ENCODE measurements at places on chromosomes 1 and 21.

- DNase-seq, result no peak
These were observed 131.9 kb downstream of the CRB1 start for GRCh38 chr1:197399755-197400521.

GRCh38 chr1:244817415-244817894 is 18.0 kb upstream of the COX20 start:
- DNase-seq, result no peak

DNA sequence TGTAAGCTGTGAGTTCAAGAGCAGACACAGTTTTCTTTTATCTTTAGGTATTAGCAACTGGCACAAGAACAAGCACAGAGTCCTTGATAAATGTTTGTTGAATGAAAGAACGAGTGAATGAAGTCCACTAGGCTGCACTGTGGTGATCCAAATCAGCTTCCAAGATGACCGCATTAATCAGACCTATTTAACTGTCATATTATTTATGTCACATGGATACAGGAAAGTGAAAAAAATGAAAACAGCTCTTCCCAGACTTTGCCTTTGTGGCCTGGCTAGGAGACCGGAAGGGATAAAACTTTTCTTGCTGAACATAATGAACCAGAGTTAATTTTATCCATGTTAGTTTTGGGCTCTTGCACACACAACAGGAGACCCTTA is 261.3 kb downstream of the TNR start:
- no peak for DNase-seq

DNA sequence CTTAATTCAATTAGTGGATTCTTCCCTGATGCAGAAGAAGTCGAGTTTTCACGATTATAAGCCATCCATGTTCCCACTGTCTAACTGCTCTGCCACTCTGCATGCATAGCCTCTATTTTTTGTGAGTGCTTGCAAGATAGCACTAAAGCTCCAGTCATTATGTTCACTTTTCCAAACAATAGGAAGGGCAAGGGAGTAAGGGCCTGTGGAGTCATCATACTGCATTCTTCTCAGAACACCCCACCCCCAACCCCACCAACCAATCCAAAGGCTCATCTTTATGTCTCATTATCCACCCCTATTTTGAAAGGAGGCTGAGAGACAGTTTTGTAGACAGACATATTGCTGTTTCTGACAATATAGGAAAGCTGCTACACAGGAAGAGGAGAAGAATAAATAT is 471.7 kb upstream of the ADGRL2 start:
- no peak for DNase-seq

DNA sequence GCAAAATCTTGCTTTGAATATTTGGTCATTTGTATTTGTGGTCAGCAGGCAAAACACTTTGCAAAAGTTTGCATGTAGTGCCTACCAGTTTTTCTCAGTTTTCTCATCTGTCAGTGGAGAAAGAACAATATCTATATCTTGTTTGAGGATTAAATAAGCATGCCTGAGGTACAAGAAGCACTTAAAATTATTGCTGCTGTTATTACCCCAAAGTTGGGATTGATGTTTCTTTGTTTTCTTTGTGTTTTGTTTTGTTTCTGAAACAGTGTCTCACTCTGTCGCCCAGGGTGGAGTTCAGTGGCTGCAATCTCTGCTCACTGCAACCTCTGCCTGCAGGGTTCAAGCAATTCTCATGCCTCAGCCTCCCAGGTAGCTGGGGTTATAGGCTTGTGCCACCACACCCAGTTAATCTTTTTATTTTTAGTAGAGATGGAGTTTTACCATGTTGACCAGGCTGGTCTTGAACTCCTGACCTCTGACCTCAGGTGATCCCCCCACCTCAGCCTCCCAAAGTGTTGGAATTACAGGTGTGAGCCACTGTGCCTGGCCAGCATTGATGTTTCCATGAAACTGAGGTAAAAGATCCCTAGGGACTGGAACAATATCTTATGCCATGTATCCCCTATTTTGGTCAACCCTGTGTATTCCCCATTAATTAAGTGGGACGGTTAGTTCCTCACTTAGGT is 15.9 kb downstream of the RAP1A start:
- no peak for DNase-seq

- DNase-seq, result no peak
These were observed at the start of gene BRINP2 for GRCh38 chr1:177170756-177171535. BRINP2 (plus strand) TSS chr1:177170958; CDS start chr1:177229877, 58,919 bp downstream.

- DNase-seq, result no peak
These were observed 21.3 kb upstream of the PKP1 start for GRCh38 chr1:201261771-201262547.

- no peak for DNase-seq
These were observed 1.0 kb downstream of the NCDN start for GRCh38 chr1:35558374-35559316.

GRCh38 chr1:175463853-175464252 is 271.3 kb upstream of the KIAA0040 start:
- DNase-seq, result no peak

DNA sequence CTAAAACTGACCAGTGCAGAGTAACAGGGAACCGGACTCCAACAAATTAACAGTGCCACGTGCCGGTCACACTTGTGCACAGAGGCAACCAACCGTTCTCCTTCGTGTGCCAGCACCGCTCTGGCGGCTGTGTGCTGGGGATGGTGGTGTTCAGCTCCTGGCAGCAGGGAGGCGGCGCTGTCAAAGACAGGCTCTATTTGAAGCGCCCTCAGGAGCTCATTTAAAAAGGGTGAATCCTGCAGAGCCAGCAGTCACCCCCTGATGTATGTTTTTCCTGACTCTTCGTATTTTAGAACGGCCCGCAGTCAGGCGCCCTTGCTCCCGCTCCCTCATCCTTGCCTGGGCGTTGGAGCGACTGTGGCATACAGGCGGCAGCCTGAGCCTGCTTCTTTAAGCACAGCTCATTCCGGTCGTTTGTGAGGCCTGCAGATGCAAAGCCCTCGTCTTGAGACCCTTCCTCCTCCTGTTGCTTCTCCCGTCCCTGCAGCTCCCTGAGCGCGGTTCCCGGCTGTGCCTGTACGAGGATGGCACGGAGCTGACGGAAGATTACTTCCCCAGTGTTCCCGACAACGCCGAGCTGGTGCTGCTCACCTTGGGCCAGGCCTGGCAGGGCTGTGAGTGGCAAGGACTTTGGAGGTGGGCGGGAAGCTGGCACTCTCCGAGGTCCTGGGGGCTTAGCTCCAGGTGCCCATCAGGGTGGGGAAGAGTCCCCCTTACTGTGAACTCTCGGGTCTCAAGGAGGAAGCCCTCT is 1.1 kb downstream of the DFFB start:
- DNase-seq, result no peak

- no peak for DNase-seq
These were observed 108.9 kb downstream of the CRYAA start for GRCh38 chr21:43277481-43278351.

DNA sequence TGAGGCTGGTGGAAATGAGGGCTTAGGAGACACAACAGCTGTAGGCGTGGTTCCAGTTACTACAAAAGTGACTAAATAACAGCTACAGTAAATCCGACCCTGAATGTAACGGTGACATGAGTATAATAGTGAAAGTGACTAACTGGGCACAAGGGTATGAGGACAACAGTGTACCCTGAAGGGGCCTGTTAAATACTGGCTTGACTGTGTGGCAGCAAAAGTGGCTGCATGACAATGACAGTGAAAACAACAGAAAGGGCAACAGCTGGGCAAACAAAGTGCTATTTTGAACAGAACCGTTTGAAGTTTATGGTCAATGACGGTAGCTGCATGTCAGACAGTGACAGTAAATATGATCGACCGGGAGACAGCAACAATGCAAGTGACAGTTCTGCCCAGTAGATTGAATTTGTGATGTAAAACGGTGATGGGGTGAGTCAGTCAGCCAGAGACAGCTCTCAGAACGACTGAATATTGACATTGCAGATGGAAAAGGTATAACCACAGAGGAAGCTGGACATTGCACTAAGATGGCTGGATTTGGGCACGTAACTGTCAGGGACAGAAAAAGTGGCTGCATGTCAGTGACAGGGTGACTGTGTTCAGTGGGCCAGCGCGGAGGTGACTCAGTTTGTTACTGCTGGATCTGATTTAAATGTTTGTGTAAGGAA is 1.2 kb upstream of the ZBTB40 start:
- no peak for DNase-seq

GRCh38 chr1:218171302-218171893 is 113.7 kb upstream of the RRP15 start:
- DNase-seq, result no peak

- DNase-seq, result no peak
These were observed 31.8 kb downstream of the UCK2 start for GRCh38 chr1:165858967-165859845.

DNA sequence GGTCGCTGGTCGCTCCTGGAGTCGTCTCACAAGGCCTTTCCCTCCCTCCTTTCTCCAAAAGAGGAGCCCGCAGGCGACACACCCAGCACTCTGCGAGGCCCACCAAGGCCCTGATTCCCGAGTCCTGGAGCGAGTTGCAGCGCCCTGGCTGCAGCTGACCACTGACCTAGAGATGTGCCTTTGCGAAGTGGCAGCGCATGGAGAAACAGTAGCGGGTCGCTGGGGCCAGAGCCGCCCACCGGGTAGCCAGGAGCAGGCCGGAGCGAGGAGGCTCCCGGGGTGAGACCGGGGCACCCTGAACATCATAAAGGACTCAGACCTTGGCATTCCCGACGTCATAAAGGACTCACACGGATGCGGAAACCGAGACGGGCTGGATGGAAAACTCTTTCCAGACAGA is 10.3 kb upstream of the NBPF11 start:
- no peak for DNase-seq

DNA sequence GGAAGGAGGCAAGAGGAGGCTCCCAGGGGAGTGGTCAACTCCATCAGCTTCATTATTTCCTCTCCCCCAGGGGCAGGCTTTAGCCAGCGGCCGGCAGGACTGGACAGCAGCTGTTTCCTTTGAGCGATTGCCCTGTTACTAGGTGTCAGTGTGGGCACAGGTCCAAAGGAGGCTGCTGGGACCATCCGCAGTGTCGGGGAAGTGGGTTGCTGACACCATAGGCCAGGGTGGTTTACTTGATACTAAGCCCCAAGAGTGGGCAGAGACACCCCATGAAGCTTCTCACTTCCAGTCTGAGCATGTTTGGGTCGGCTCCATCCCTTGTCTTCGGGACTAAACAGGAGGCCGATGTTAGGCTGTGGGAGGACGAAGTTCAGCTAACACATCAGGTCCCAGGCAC is 63.6 kb downstream of the KAZN start:
- no peak for DNase-seq

- DNase-seq, result no peak
These were observed 15.5 kb downstream of the ST3GAL3 start for GRCh38 chr1:43722810-43723209.

DNA sequence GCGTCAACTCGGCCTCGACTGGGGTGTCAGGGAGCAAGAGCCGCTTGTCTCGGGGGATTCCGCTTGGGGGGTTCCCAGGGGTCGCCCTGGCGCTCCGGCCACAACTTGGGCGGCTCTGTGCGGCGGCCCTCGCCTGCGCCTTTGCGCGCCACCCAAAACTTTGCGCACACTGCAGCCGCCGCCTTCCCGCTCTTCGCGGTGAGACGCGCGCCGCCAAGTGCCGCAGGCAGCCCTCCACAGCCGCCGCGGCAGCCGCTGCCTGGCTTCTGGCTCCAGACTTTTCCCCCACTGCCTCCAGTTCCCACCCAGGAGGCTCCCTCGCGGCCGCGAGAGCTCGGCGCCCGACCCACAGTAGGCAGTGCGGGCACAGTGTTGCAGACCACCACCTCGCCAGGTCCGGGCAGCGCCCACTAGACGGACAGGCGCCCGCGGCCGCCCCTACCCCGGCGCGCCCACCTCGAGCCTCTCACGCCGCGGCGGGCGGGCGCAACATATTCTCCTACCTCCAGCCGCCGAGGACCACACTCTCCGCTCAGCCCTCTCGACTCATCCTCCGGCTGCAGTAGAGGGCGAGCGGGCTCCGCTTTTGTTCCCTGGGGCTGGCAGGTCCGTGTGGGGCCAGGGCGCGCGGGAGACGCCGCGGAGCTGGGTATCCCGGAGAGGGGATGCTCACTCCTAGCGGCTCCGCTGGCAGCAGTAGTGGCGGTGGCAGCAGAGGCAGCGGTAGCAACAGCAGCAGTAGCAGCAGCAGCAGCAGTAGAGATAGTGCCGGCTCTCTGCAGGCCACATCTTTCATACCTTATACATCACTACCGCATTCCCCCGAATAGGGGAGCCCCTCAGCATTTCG is 296.6 kb downstream of the OMA1 start:
- no peak for DNase-seq

DNA sequence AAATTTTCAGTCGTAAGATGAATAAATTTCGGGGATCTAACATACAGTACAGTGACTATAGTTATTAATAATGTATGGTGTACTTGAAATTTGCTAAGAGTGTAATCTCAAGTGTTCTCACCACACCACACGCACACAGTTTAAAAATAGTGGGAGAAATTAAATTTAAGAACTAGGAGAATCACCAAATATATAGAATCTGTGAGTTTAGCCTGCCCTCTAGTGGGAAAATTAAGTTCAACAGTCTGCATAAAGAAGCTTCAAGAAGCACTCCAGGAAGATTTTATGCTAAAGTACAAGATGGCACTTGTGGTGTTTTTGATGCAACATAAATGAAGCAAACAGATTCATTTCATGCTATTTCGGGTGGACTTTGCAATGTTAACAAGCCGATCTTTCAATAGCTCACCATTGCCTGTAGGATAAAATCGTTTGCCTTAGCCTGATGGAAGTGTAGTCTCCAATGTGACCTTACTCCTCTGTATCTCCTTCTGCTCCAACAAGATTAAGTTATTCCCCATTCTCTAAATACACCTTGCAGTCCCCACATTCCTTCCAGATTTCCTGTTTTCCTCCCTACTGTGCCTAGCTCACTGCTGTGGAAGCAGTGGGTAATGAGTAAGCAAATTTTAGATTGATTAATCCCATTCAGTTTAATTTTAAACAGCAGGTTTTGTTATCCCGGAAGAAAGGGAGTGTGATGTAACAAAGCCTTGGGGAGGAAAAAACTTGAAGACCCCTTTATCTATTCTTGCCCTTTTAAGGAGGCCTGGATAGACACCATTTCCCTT is 8.7 kb upstream of the PIK3C2B start:
- DNase-seq, result no peak

- DNase-seq, result no peak
These were observed 16.9 kb upstream of the BTG2 start for GRCh38 chr1:203288400-203288799.

GRCh38 chr1:187999973-188000372 is 1171.2 kb downstream of the PLA2G4A start:
- no peak for DNase-seq

All from stimulated activated CD4-positive, alpha-beta T cell treated with anti-CD3 and anti-CD28 coated beads, Interleukin-12 subunit alpha, Interleukin-12 subunit beta, amount 100 ng/mL, for 48 hours (primary cell).